ENCODE measurements at places on chromosomes 5 and 9.

GRCh38 chr9:250039-250438 is 35.4 kb downstream of the DOCK8 start:
- DNase-seq, result no peak

- DNase-seq, result no peak
Measured at GRCh38 chr5:98997000-98997399, 68.2 kb upstream of the CHD1 start.

GRCh38 chr5:124920909-124921666 is 174.6 kb upstream of the ZNF608 start:
- DNase-seq, result no peak

DNA sequence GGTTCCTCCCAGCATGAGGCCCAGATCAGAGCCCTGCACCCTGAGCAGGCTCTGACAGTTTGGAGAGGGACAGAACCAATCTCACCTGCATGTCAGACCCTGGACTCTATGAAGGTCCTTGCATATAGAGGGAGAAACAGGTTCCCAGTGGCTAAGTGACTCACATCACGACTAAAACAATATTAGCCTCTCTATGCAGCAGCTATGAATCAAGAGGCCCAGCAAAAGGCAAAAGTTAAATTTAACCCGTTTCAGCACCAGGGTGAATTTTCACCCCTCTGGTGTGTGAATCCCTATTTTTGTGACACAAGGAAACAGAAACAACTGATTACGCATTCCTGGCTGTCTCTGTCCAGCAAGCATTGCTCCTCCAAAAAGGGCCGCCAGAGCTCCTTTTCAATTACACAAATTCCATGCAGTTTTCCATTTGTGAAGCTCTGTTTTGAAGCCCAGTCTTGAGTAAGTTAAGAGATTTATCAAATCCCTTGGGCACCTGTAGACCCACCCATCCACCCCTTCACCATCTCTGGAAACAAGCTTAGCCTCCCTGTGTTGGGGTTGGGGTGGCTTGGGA is 136.6 kb downstream of the GABBR2 start:
- DNase-seq, result no peak

GRCh38 chr5:151900891-151901290 is 23.8 kb downstream of the GLRA1 start:
- no peak for DNase-seq

DNA sequence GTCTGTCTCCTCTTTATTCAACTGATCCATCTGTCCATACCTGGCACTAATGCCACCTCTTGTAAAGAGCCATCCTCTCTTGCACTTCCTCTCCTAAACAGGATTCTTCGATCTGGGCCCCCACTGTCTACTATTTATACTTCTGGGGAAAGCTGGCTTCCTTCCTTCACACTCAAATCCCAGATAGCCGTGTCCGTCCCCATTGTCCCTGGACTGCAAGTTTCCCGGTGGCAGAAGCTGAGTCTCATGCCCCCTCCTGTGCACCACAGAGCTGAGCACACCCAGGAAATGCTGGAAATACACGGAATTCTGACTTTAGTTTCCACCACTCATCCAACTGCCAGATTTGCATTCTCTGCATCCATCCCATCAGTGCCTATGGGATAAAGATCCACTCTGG is 84.0 kb downstream of the MARCHF11 start:
- no peak for DNase-seq

DNA sequence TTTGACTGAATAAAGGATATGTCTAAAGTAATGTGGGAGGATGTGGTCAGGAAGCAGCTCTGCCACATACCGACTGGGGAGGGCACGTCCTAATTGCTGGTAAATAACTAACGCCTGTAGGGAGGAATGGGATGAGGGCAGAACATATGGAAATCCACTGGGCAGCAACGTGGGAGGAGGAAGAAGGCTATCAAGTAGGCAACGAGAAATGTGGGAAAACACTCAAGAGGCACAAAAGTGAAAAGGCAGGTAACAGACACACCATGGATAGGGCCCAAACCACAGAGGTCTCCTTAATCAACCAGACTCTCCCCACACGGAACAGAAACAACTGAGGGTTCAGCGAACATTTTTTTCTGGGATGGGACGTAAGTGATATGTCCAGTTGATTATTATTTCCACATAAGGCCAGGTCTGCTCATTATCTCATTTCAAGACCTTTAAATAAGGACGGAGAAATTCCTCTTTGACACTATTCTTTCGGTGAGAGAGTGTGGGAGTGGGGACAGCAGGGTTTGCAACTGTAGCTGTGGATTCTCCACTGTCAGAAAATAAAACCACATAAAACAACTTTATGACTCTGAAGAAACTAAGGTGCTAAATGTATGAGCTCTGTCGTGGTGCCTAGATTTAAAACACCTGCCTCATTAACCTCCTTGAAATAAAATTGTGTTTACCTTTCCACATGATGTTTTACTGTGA is 17.0 kb downstream of the IARS1 start:
- DNase-seq, result peak; percentile 19

Data from CD4-positive, alpha-beta memory T cell (primary cell).